Fibroblast of skin of right biceps (primary cell): ENCODE measurements at places on chromosomes 2 and 18.
A peak's percentile ranks its signal among the peaks of the same experiment; 100 is the strongest.

DNA sequence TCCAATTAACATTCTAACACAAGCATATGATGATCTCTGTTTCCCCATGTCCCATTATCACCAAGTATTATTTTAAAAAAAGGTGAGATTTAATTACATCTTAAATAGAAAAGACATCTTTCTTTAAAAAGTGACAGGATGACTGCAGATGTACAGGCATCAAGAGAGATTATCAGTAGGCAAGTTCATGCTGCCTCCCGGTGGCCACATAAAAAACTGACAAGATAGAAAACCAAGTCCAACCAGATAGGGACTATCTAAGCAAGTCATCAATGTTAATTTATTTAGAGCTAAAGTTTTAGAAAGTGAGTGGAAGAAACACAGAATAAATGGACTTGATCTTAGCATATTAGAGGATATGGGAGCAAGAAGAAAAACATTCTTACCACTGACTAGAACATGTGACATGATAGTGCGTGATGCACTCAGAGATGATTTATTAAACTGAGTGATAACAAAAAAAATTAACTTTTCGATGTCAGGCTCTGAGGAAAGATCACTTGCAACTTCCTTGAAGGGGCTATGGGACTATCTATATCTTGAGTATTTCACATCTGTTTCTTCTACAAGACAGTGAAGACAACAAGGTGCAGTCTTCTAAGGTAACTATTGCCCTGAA, 5.4 kb upstream of the TDRD15 start:
- DNase-seq, result peak; percentile 12

DNA sequence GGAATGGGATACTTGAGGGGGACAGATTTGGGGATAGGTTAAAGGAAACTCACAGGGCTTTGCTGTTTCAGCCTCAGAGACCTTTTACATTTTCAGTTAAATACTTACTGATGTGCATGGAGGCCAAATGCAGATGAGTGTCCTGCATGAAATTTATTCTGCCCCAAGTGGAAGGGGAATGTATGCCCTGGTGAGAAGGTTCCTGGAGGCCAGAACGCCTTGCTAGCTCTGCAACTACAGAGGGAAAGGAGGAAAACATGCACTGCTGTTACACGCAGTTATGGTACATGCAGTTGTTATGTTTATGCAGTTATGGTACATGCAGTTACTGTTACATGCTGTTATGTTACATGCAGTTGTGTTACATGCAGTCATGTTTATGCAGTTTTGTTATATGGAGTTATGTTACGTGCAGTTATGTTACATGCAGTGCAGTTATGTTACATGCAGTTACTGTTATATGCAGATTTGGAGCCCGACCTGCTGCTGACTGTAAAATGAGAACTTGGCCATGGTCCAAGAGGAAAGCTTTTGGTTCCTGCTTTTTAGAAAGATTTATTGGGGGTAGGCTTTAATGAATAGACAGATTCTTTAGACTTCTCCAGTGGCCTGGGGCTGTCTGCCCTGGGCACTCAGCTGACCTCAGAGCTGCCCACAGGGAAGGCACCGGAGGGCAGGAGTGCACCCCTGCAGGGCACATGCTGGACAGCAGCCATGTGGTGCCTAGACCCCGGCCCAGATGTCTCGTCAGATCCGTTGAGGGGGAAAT, 84.1 kb downstream of the LDLRAD4 start:
- peak; percentile 16 for DNase-seq

DNA sequence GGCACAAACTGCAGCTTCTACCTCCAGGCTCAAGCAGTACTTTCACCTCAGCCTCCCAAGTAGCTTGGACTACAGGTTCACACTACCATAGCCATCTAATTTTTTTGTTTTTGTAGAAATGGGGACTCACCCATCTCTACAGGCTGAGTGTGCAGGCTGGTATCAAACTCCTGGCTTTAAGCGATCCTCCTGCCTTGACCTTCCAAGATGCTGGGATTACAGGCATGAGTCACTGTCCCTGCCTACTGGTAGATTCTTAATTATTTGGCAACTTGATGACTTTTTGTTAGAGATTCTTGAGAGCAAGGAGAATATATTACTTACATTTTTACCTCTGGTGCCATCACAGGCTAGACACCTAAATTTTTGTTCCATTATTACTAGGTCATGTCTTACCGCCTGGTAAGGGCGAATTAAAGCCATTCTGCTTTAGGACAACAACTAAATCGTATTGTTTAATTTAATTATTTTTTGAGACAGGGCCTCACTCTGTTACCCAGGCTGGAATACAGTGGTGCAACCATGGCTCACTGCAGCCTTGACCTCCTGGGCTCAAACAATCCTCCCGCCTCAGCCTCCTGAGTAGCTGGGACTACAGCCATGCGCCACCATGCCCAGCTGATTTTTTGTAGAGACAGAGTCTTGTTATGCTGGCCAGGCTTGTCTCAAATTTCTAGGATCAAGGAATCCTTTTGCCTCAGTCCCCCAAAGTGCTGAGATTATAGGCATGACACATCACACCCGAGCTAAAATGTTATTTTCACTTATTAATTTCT, 15.7 kb downstream of the DYNC1I2 start:
- DNase-seq, result peak; percentile 35

DNA sequence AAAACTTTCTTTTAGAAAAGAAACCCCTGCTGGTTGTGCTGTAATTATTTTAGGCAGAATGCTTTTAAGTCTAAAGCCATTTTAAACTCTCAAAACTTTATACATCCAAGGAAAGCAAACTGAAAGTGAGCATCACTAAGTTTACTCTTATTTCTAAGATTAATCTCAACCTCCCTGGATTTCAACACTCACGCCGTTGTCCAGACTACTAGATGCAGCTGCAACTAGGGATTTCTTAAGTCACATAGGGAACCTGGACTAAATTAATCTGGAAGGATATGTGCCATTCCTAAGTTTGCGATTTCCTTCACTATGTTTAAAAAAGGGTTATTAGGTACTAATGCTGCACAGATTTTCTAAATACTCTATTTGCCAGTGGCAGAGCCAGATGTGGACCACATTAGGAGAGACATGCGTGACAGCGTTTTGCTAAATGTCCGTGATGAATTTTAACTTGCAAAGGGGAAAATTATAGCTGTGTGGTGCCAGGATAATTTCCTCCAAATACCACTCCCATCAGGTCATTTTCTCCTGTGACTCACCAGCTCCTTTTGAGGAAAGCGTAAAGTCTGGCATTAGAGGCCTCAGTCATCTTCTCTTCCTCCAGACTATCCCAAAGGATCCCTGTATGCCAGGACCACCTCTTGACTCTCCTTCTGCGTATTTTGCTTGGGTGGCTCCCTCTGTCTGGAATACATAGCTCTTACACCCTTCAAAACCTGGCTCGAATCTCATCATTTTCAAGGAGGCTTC, 143.7 kb downstream of the ATL2 start:
- DNase-seq, result peak; percentile 91

DNA sequence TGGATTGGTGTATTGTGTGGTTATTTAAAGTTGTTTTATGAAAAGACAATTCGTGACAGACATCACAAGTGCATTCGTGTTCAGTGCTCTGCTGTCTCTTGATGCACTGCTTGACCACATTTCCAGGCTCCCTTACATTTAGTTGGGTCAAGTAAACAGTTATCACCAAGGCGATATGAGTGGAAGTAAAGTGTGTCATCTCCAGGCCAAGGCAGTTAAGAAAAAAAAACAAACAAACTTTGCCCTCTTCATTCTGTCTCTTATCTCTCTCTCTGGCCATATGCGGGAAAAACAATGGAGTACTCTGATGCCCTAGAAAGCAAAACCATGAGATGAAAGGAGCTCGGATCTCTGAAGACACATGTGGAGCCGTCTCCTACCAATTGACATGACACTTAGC, 131.1 kb downstream of the DSEL start:
- DNase-seq, result peak; percentile 14

GRCh38 chr2:108634011-108634410, 85.3 kb upstream of the RANBP2 start:
- no peak for DNase-seq

GRCh38 chr2:8927510-8928455, 75.7 kb downstream of the MBOAT2 start:
- no peak for DNase-seq

GRCh38 chr2:122236152-122236874, 480.9 kb downstream of the TSN start:
- DNase-seq, result peak; percentile 50

DNA sequence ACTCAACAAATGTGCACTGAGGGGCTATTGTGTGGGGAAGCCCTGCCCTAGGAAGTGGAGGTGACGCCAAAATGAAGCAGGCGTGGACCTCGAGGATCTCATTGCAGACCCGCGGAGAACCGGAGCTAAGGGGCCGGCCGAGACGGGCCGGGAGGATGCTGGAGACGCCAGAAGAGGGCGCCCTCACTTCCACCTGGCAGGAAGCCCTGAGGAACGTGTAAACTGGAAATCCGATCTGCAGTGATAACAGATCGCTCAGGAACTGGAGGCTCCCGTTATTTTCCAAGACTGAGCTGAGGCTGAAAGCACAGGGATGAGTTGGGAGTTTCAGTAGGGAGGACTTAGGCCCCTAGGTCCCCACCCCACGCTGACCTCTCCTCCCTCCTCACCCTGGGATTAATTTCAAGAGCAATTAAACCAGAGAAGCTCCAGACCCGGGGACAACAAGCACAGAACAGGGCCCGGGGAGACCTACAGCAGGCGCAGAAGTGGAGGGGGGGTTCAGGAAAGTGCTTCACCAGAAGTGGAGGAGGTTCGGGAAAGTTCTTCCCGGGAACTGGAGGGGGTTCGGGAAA, 7.7 kb upstream of the COL6A3 start:
- peak; percentile 88 for DNase-seq

DNA sequence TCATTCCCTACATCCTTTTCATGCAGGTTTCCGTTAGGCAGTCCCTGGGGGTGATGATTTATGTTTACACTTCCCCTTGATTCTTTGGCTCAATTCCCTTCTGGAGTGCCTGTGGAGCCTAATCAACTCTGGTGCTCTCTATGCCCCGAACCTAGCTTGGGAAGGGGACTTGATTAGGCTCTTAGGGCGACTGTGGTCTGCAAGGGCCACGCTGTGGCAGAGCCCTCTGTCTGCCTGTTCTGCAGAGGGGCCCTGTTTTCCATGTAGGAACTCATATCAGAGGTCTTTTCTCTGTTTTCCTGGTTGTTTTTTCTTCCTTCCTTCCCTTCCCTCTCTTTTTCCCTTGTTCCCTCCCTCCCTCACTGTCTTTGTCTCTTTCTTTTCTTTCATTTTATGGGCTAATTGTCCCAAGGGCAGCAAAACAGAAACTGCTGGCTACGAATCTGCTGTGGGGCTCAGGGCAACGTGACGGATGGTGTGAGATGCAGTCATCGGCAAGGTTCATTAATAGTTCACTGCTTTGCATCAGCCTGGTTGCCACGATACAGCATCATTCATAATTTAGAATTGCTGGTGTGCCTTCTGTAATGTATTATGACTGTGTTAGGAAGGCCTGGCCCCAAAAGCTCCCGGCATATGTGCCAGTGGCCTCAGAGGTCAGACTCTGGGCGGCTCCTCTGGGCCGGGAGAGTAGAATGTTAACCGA, 134.5 kb downstream of the NAPG start:
- DNase-seq, result peak; percentile 82

- DNase-seq, result no peak
Measured at GRCh38 chr2:62143696-62144095, 52.2 kb upstream of the B3GNT2 start.

DNA sequence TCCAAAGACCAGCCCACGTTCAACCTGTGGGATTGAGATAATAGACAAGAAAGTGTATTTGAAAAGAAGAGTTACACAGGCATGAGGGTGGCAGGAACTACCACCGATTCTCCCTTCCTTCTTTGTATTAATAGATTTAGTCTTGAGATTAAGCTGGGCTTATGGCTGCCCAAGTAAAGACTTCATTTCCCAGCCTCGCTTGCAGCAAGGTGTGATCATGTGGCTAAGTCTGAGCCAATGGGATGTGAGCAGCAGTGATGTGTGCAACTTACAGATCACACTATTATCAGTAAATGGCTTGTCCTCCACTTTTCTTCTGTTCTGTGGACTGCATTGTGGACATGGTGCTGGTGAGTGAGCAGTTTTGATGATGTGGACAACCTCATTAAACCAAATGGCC, 101.7 kb downstream of the POLR1A start:
- DNase-seq, result no peak

DNA sequence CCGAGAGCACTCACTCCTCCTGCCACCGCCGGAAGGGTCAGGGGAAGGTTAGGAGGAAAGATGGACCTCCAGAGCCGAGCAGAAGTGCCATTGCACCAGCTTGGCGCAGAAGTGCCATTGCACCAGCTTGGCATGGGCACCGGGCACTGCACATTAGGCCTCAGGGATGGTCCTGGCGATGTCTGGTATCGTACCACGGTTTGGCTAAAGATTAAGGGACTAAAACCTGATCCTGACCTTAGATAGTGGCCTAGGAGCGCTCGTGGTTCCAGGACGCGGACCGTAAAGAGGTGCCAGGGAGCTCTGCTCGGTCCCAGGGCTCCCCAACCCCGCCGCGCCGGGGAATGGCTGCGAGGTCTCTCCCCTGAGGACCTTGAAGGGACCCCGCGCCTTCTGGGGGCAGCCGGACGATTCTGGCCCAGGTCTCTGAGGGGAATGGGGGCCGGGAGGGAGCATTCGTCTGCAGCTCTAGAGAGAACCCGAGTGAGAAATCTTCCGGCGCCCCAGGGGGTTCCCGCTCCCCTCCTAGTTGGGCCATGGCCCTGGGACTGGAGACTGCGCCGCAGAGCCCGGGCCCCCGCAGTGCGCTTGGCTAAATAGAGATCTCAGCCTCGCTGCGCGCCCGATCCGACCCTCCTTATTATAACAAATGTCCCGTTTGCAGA, 1.8 kb downstream of the PAX8 start:
- DNase-seq, result no peak

- peak; percentile 81 for DNase-seq
Measured at GRCh38 chr18:35028536-35028935, 12.7 kb upstream of the MAPRE2 start.

DNA sequence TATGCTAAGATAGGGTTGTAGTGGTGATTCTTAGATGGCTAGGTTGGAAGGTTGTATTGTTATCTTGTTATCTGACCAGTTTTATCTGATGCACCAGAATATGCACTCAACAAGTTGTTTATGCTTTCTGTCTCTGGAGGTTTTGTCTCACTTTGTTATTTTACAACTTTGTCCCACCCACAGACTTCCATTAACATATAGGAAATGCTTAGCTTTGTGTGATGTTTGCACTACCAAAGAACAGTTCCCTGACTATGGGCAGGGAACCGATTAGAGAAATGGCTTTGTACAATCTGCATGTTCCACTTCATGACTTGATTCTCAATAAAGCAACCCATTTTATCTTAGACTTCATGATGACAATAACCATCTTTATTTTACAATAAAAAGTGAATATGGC, 160.6 kb upstream of the CDH20 start:
- no peak for DNase-seq

- DNase-seq, result no peak
Measured at GRCh38 chr18:50775726-50776125, 44.1 kb downstream of the MRO start.

DNA sequence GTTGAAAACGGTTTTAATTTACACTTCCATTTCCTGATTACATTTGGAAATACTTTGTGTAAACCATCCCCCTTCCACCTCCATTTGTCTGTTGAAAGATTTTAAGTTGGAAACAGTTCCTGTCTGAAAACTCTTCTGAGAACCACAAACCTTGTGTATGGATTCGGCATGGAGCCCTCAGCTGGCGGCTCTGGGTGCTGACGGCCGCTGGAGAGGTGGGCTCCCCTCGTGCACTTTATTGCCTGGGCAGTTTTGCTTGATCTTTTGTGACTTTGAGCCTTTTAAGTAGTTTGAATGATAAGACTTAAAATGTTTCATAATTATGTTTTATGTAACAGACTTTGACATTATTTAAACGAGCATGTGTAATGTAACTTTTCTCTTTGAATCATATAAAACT, 11.1 kb downstream of the KLF11 start:
- no peak for DNase-seq

GRCh38 chr2:168469281-168469988, 13.4 kb downstream of the CERS6 start:
- no peak for DNase-seq
